T47D (cell line): ENCODE measurements at places on chromosomes 12 and 14.

GRCh38 chr12:107513636-107514400 lies 171.8 kb upstream of the PWP1 start:
- DNase-seq: no peak

GRCh38 chr12:68319988-68320623 lies 12.1 kb downstream of the MDM1 start:
- no peak for DNase-seq

DNA sequence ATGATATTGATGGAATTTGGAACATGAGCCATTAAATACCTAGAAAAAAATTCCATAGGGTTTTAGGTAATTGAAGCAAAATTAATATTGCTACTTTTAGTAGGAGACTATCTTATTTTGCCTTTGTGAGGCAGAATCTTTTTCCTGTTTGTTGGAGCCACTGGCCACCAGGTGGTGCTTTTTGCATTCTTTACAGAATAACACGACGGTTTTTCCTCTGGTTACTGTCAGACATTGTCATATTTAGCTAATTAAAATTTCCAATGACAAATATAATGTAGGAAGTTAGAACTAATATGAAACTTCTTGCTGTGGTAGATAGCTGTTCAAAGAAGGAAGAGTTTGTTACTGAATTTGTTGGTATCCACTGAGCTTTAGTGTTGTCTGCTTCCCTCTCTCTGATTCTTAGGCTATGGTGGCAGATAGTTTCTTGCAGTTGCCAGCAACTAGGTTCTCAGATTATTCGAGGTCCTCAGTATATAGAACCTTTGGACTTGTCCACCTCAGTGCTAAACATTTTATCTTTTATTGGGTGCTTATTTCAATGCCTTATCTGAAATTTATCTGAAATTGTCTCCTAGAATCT lies 25.7 kb downstream of the RAB21 start:
- DNase-seq: peak; percentile 68

- DNase-seq: no peak
Measured at GRCh38 chr12:100494026-100494425, 20.4 kb downstream of the NR1H4 start.
